ENCODE measurements at places on chromosomes 5 and 9. TPM values are rescaled to one million over a fixed set of nuclear protein-coding genes. Genes with fewer than 3 reads are reported as not detected.

The PIK3R1 gene
- total RNA-seq = 20.8 TPM

The FOXD1 gene
- 3.2 TPM for total RNA-seq

The HK3 gene
- total RNA-seq = not detected

The HDHD3 gene
- 15.5 TPM for total RNA-seq

The STPG3 gene
- not detected for total RNA-seq

The LCN2 gene
- total RNA-seq = not detected

The SDHA gene
- total RNA-seq = 133 TPM

The PCAT7 gene
- total RNA-seq = not detected

The CDH9 gene
- total RNA-seq = not detected

The MYMK gene
- total RNA-seq = not detected

The GPR151 gene
- total RNA-seq = not detected

The MLANA gene
- total RNA-seq = not detected

The HINT1 gene
- total RNA-seq = 160 TPM

The PBX3 gene
- total RNA-seq = 42.2 TPM

The IL3 gene
- not detected for total RNA-seq

The SHOC1 gene
- total RNA-seq = not detected

The C9orf57 gene
- not detected for total RNA-seq

The SLC46A2 gene
- not detected for total RNA-seq

The ZNF454 gene
- 1.7 TPM for total RNA-seq

The EQTN gene
- total RNA-seq = not detected

The SEMA5A gene
- 16.0 TPM for total RNA-seq

The SLC6A3 gene
- total RNA-seq = not detected

The TLX3 gene
- not detected for total RNA-seq
